ENCODE measurements at places on chromosomes 2 and 18.

- no peak for DNase-seq
These were observed 284.0 kb upstream of the CWC22 start for GRCh38 chr2:180291060-180291459.

DNA sequence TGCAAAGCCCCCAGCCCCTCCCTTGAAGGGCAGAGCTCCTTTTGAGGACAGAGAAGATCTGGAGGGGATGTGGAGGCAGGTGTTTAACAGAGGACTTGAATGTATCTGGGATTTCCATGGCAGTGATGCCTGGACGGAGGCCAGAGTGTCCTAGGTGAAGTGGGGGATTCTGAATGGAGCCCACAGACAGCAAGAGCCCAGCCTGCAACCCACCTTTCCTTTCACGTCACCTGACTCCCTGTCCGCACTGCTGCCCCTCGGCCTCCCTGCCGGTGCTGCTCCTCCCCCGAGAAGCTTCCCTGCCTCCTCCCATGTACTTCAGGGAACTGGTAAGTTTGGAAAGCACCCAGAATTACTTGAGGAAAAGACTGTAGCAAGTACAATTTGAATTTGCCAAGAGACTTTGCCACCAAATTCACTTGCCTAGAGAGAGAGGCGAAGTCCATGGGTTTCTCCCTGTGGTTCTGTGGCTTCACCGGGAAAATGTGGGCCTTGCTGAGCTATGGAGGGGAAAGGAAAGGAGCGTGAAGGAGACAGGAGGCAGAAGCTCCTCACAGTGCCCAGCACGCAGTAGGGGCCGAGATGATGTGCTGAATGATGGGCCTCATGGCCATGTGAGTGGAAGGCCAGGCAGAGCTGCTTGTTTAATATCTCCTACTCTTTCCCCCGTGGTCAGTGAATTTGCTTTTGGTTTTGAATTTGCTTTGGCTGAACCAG is 13.9 kb upstream of the ASPRV1 start:
- DNase-seq = no peak

GRCh38 chr2:165528691-165529090 is 59.2 kb downstream of the CSRNP3 start:
- DNase-seq = no peak

GRCh38 chr2:20184067-20184938 is 40.6 kb downstream of the SDC1 start:
- DNase-seq = peak; percentile 25

DNA sequence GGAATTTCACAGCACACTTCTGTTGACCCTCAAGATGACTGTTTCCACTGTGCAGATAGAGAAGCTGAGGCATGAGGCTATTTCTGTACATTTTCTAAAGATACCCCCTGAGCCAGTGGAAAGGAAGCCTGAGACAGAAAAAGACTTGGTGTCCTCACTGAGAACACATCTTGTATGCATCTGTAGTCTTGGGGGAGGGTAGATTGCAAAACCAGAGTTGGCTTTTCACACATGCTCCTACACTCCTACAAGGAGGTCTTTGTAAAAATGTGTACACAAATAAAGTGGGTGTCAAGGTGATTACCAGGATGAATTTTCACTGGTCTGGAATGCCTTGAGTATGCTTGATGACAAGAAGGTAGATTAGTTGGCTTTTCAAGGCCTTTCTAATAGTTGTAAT is 98.0 kb downstream of the KCTD18 start:
- no peak for DNase-seq

GRCh38 chr18:8290435-8290834 is 318.8 kb upstream of the RAB12 start:
- no peak for DNase-seq

DNA sequence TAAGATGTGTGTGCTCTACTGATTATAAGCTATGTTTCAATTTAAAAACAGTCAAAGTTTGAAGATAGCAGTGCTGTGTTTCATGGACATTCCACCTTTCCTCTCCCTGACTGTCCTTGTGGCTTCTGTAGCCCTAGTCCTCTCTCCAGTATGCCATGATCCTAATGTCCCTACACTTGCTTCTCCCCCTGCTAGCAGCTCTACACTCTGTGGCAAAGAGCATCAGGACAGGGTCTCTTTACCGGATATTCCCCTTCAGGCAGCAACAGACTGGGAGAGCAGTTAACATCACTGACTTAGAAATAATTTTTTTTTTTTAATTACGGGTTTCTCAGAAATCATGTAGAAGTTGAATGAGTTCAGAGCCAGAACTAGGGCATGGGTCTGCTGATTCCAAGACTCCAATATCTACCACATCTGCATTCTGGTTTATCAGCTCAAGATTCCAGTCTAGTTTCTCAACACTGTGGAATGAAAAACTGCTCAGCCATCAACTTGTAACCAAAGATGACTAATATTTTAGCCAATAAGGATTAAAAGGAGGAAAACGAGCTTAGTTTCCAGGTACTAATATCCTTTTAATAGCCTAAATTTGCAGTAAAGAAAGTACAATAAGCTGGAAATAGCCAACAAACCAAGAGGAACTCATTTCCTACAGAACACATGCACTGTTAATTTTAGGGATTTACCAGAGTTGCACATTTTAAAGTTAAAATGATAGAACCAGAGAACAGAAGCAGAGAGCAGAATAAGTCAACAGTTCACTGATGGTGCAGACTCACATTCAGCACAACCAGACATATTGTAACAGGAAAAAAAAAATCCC is 45.2 kb downstream of the TMEM131 start:
- peak; percentile 56 for DNase-seq

DNA sequence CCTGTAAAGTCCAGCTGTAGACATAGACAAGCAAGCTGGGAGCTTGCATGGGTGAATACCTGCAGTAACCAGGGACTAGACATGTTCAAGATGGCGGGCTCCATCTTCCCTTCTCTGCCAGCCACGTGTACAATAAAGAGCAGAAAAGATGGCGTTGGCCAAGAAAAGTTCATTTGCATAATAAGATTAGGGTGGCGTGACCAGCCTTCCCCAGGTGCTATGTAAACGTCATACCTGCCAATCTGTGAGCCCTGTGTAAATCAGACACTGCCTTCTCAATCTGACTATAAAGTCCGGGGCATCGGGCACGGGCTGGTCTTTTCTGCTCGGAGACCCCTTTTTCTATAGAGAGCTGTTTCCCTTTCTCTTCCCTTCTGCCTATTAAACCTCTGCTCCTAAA is 101.6 kb upstream of the XPO1 start:
- no peak for DNase-seq

GRCh38 chr2:102737431-102737830 is 24.4 kb upstream of the TMEM182 start:
- no peak for DNase-seq

- DNase-seq = no peak
These were observed 18.7 kb upstream of the SLC40A1 start for GRCh38 chr2:189599245-189599644.

GRCh38 chr2:52918551-52918950 is 849.1 kb upstream of the CHAC2 start:
- peak; percentile 8 for DNase-seq
